ENCODE measurements at places on chromosomes 3 and 15. TPM values are rescaled to one million over a fixed set of nuclear protein-coding genes. Genes with fewer than 3 reads are reported as not detected.

The ZBTB38 gene
- 15.5 TPM for polyA plus RNA-seq

The CCDC39 gene
- not detected for polyA plus RNA-seq

The SLC22A13 gene
- 0.23 TPM for polyA plus RNA-seq

The CKMT1A gene
- polyA plus RNA-seq, result 0.29 TPM

The TRH gene
- not detected for polyA plus RNA-seq

The ISLR gene
- polyA plus RNA-seq, result 6.4 TPM

The C2CD4A gene
- polyA plus RNA-seq, result not detected

The CPLX3 gene
- polyA plus RNA-seq, result 1.5 TPM

The CLDN18 gene
- not detected for polyA plus RNA-seq

Measured in heart left ventricle (tissue), 16 donors.